NCI-H1436 (cell line): ENCODE measurements at places on chromosomes 6 and 20.

GRCh38 chr6:98041056-98041455 is 758.0 kb upstream of the MMS22L start:
- DNase-seq, result no peak

GRCh38 chr20:44678242-44678641 is 26.7 kb upstream of the ADA start:
- no peak for DNase-seq

DNA sequence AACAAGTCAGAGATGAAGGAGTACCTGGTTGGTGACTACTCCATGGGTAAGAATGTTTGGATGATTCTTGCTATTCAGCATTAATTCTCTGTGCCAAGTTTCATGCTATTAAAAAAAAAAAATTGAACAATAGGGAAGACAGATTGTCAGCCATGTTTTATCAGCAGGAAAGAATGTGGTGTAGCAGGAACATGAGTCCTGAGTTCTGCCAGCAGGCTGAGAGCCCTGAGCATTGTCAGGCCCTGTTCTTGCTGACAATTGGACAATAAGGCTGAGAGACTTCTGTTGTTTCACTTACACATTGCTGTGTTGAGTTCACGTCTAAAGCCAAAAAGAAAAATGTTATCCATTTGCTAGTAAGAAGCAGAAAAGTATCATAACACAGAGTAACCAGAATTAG is 70.4 kb upstream of the SMIM28 start:
- DNase-seq, result no peak

DNA sequence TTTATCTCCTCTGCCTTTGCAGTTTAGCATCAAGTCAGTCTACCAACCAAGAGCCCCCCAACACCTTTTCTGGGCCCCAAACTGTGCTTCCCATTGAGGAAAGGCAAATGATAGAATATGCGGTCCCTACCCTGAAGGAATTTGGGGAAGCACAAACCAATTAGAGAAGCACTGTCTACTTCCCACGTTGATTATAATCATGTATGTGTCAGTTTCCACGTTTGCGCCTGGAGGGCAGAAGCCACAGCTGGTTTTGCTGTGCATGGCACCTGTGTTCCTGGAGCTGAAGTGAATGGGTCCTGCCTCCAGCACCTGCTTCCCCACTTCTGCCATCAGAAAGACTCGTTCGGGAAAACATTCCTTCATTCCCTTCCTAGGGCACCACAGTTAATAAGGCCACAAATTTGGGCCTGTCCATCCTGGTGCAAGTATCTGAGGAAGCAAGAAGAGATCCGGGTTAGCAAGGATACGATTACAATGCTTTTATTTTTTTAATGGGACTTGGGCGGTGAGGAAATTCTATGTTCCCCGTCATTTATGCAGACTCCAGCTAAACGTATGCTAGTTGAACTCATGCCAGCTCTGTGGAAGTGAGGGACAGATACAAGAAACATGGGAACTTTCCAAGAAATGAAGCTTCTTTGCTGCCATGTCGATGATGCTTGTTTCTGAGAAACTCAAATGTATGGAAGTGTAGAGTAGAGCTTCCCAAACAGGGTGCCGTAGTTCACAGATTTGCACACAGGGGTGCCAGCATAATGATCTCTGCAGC is 333.5 kb downstream of the NRN1 start:
- no peak for DNase-seq

DNA sequence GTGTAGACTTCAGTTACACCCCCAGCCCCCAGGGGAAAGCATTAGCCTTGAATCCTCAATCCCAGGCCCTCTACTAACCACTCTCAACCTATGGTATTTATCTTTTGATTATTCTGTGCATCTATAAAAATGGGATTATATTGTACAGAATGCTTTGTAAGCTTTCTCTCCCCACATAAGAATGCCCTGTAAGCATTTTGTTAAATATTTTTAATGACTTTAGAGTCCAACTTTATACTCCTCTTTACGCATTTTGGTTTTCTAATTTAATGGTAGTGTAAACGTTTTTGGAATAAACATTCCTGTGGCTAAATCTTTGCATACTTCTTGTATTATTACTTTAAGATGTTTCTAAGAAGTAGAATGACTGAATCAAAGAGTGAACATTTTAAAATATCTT is 35.4 kb downstream of the FBXO9 start:
- no peak for DNase-seq

- DNase-seq, result no peak
Observed at GRCh38 chr6:14425805-14426204, 308.2 kb downstream of the CD83 start.

DNA sequence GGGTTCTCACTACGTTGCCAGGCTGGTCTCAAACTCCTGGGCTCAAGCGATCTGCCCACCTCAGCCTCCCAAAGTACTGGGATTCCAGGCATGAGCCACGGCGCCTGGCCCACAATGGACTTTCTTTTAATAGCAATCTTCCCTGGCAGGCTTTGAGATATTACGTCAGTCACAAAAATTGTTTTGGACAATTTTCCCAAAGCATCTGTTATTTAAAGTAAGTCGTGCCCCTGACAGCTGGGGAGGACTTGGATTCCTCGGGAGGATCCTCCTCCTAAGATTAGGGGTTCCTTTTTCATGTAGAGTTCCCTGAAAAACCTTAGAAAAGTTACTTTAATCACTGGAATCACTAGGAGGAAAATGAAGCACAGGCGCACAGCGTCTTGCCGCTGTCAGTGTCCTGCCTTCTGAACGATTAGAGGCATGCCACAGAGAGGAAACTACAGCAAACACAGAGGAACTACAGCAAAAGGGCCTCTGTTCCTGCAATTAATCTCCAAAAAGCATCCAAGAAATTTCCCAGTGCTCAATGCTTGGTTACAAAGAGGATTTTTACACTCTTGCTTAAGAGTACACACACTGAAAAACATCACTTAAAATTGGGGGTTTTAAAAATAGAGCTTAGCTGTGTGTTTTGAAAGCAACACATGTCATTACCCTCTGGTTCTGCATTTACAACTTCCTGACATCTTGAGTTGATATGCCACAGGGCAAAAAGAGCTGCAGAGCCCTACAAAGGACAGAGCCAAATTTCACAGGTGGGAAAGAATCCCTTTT is 4.5 kb downstream of the ACSS1 start:
- no peak for DNase-seq

GRCh38 chr6:132096996-132097395 is 145.8 kb upstream of the CCN2 start:
- DNase-seq, result no peak

DNA sequence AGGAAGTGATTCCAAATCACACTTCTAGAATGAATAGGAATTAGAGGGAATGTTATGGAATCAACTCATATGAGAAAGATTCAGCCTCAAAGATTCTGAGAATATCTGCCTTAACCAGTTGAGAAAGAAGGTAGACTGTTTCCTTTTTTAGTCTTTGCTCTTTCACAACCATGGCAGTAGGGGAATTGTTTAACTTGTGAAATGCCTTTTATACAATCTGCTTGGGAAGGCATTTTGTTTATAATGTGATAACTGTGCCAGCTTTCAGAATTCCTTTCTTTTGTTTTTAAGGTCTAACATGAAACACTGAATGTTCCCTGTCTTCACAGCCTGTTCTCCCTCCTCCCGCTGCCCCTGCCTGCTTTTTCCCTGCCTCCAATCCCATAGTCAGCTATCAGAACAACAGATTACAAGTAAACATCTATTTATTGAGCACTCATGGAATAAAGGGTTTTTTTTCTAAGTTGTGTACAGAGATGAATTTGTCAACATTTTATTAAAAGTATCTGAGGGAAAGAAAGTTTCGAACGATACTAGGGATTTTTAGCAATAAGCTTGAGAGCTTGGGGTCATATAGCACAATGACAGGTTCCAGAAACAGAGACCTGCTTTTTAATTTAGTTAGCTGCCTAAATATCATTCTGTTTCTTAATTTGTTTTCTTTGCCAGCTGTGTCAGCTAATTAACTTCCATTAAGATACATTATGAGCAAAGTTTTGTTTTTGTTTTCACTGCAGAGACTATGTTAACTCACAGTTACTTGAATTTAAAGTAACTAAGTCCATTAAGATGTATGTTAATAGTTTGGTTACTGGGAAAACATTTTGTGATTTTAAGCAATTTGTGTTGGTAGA is 28.3 kb upstream of the FBXO30 start:
- no peak for DNase-seq

GRCh38 chr20:22374678-22375590 is 209.4 kb downstream of the FOXA2 start:
- DNase-seq, result peak; percentile 23

DNA sequence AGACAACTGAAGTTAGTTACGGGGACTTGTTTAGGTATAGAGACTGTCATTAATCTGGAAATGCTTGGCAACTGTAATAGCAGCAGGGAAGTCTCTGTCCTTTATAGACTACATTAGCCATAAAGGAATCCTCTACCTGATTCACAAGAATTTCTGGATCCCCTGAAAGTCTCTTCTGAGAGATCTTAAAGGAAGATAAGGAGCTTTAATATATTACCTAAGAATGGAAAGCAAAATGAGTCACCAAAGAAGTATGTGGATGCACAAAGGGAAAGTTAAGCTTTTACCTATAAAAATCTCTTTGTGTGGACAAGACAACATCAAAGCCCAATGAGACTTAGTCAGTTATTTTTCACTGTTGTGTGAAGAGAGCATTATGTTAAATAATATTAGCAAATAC is 92.2 kb upstream of the RSPO3 start:
- no peak for DNase-seq

DNA sequence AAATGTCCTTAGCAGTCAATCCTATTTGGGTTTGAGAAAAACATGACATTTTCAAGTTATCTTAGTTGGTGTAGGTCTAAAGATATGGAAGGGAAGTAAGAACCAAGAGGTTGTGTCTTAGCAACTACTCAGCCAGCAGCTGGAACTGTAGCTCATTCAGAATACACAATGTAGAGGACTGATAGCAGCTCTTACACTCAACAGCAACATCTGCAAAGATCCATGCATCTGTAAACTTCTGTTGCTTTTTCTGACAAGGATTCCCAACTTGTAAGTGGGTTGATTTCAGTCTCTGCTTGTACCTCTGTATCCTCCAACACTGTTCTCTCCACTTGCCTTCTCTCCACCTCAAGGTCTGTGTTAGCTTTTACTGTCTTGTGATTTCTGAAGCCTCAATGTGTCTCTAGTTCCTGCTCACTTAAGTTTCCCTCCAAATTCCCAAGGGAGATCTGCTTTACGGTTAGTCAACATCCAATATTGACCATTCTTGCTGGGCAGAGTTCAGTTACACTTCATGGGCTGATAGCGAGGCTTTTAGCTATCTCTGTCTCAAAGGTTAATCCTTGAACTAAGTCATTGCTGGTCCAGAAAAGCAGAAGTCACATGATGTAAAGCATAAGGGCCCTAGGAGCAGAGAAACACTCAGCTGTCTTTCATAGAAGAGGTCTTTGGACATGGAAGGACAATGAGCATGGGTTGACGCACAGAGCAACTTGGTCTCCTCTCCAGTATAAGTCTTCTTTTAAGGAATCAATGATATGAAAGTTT is 71.6 kb upstream of the LGSN start:
- no peak for DNase-seq

DNA sequence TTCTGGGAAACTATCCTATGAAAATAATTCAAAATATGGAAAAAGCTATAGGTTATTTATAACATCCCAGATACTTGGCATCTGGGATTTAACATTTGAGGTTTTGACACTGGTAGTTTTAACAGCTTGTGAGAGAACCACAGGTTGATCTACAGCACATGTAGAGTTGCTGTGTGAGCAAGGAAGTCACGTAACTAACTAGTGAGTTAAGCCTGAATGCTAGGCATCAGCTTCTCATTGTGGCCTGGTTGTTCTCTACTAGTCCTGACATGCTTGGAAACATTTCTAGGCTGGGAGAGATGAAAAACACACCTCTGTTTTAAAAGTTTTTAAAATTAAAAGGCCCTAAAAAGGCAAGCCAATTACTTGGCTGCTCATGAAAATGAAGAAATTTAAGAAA is 28.2 kb downstream of the ESF1 start:
- no peak for DNase-seq

- no peak for DNase-seq
Observed at GRCh38 chr20:17505636-17506517, 25.3 kb downstream of the BFSP1 start.

DNA sequence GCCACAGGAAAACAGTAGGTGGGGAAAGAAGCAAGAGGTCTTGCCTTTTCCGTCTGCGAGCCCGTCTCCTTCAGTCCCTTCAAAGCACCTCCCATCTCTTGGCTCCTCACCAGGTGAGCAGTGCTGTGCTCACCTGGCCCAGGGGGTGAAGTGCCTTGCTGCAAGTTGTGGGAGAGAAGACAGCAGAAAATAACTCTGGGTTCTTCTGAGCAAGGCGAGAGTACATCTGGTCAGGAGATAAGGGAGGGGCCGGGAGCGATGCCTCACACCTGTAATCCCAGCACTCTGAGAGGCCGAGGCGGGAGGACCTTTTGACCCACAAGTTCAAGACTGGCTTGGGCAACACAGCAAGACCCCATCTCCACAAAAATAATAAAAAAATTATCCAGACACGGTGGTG is 35.6 kb upstream of the TGM3 start:
- DNase-seq, result no peak

- DNase-seq, result no peak
Observed at GRCh38 chr6:30192076-30192475, 21.1 kb downstream of the TRIM26 start.

- DNase-seq, result no peak
Observed at GRCh38 chr6:79373880-79374279, 139.4 kb upstream of the HMGN3 start.

GRCh38 chr6:100420711-100421110 is 44.0 kb downstream of the SIM1 start:
- no peak for DNase-seq

GRCh38 chr6:149275621-149276020 is 41.9 kb upstream of the TAB2 start:
- DNase-seq, result no peak

DNA sequence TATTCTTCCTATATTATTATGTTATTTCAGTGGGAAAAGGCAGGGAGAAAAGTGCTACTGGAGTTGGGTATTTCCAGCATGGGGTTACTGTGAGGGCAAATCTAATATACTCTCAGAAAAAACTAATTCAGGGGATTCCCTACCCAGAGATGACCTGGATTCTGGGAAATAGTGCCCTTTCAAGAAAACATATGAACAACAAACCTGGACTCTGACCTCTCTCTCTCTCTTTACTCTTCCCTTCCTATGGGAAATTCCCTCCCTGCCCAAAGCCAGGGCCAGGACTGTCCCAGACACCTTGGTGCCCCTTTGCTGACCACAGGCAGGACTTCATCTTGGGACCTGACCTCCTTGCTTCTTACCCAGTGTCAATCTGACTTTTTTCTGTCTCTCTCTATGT is 1.6 kb upstream of the UBD start:
- no peak for DNase-seq

DNA sequence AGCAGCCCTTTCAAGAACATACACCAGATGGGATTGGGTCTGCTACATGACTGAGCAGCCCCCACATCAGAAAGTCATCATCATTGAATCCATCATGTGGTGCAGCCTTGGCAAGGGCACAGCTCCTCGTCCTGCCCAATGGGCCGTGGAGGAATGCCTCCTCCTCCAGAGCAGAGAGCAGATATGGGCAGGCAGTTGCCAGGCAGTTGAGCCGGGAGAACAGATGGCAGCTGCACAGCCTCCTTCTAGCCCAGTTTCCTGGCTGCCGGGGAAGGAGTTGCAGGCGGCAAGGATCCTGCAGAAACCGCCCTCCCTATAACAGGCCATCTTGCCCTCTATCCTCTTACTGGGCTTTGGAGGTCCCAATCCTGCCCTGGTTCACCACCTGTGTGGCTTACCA is 11.9 kb upstream of the ZFAND3 start:
- DNase-seq, result no peak

- DNase-seq, result no peak
Observed at GRCh38 chr20:49160057-49160929, 27.8 kb downstream of the STAU1 start.
